NCI-H1092 treated with DMSO at 0.1 percent for 48 hours (cell line): ENCODE measurements at places on chromosomes 3 and 15.

GRCh38 chr15:45023659-45024225 lies 747 bp downstream of the SORD start:
- DNase-seq = no peak

DNA sequence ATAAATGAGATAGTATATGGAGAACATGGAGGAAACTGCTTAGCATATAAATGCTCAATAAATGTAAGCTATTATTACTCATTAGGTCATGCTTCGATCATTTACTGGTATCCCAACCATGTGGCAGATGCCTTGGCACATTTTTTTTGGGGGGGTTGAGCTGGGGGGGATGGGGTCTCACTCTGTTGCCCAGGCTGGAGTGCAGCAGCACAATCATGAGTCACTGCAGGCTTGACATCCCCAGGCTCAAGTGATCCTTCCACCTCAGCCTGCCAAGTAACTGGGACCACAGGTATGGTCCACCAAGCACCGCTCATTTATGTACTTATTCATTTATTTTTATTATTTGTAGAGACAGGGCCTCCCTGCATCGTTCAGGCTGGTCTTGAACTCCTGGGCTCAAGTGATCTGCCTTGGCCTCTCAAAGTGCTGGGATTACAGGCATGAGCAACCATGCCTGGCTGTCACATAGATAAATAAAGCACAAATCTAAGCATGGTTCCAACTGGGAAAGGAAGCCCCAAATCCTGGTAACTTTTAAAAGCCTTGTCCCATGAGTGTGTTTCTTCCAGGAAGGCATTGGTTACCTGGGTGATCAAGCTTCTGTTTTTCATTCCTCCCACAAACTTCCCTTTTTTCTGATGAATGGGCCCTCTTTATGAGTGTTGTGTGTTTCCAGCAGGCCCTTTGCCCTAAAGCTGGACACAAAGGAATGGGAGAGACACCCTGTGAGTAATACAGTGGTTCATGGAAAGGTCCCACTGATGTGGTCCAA lies 147.4 kb upstream of the UMPS start:
- DNase-seq = no peak

GRCh38 chr15:66646308-66646707 lies 55.7 kb upstream of the SMAD6 start:
- no peak for DNase-seq

DNA sequence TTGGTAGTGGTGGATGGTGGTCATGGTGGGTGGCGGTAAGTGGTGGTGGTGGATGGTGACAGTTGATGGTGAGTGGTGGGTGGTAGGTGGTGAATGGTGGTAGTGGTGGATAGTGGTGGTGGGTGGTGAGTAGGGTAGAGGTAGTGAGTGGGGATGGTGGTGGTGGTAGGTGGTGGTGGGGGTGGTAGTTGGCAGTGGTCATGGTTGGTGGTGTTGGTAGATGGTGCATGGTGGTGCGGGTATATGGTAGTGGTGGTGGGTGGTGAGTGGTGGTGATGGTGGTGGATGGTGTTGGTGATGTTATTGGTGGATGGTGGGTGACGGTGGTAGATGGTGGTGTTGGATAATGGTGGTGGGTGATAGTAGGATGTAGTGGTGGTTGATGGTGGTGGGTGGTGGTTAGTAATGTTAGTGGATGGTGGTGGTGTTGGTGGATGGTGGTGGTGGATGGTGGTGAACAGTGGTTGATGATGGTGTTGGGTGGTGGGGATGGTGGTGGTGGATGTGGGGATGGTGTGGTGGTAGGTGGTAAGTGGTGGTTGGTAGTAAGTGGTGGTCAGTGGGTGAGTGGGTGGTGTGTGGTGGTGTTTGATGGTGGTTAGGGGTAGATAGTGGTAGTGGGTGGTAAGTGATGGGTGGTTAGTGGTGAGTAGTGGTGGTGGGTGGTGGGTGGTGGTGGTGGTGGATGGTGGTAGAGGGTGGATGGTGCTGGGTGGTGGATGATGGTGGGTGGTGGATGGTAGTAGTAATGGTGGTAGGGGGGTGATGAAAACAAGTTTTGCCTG lies 16.7 kb upstream of the RIOX2 start:
- no peak for DNase-seq

DNA sequence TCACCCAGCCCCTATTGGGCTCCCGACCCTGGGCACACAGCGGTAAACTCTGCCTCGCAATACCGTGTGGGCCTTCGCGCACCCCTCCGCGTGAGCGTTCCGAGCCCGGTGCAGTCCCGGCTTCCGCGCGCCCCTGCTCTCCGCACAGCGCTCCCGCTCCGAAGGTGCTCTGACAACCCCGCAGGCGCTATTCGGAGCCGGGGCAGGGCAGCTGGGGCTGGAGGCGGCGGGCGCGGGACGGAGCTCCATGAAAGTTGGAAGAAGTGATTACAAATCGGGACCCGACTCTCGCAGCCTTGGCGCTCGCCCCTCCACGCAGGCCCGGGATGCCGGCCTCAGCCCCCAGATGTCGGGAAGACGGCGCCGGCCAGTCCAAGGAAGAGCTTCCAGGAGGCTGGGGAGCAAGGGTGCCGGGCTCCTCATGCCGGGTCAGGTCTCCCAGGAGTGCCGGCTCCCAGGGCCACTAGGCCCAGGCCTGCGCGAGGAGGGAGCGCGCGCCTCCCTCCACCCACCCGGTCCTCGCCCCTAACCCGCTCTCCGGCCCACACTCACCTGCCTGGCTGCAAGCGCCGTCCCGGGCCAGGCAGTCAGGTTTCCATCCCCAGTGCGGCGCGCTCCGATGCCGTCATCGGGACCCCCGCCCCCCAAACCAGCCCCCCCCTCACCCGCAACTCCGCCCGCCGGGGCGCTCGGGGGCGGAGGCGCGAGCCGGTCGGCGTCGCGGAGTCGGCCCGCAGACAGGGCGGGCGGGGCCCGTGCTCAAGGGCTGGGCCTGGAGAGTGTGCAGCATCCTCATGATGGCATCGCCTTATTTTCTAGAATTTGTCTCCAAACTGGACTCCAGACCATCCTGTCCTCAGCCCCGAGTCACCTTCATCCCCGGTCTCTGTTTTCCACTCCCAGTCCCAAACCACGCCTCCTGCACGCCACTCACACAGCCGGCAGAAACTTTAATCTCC lies at the start of gene KIF7:
KIF7 (minus strand) TSS at position 621 of the 959 bp plus-strand sequence. CDS start 2,537 bp downstream, outside the sequence.
- no peak for DNase-seq

GRCh38 chr3:25468866-25469319 lies 40.8 kb downstream of the RARB start:
- DNase-seq = no peak

DNA sequence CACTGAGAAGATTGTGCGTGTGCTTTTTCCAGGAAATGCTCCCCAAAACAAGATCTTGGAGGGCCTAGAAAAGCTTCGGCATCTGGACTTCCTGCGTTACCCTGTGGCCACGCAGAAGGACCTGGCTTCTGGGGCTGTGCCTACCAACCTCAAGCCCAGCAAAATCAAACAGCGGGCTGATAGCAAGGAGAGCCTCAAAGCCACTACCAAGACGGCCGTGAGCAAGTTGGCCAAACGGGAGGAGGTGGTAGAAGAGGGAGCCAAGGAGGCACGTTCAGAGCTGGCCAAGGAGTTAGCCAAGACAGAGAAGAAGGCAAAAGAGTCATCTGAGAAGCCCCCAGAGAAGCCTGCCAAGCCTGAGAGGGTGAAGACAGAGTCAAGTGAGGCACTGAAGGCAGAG lies 4.8 kb downstream of the MAP1A start:
- DNase-seq = no peak

GRCh38 chr3:93988283-93988682 lies 8.3 kb downstream of the ARL13B start:
- DNase-seq = no peak

GRCh38 chr3:62065985-62066693 lies 307.2 kb downstream of the FEZF2 start:
- no peak for DNase-seq

DNA sequence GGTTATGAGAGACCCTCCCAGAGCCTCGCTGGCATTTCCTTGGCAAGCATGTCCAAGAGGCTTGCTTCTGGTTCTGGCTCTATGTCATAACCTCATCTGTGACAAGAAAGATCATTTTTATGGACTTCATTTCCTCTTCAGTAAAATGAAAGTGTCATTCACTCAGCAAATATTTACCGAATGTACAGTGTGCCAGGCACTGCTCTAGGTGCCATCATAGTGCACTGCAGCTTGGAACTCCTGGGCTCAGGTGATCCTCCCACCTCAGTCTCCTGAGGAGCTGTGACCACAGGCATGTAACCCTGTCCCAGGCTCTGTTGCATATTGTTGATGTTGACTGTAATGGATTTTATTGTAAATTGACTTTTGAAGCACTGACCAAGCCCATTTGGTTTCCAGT lies 18.7 kb upstream of the ITPKA start:
- no peak for DNase-seq

GRCh38 chr15:78938658-78939488 lies 6.0 kb downstream of the CTSH start:
- DNase-seq = no peak

DNA sequence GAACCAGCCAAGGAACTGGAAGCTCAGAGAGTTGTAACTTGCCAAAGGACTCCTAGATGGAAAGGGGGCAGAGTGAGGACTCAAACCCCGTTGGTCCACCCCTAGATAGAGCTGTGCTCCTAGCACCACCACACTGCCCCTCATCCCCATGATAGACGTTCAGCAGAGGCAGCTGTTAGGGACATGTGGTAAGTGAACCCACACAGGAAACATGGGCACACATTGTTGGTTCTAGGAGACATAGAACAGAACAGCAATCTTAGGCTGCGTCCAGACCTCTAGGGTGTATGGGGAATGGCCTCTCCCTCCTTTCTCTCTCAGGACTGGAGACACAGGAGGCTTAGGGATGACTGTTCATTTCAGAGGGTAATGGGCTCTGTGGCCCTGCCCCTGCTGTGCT lies 102.7 kb downstream of the ANP32A start:
- no peak for DNase-seq

- DNase-seq = peak; percentile 12
Observed at GRCh38 chr3:58520403-58521335, 16.3 kb downstream of the ACOX2 start.

DNA sequence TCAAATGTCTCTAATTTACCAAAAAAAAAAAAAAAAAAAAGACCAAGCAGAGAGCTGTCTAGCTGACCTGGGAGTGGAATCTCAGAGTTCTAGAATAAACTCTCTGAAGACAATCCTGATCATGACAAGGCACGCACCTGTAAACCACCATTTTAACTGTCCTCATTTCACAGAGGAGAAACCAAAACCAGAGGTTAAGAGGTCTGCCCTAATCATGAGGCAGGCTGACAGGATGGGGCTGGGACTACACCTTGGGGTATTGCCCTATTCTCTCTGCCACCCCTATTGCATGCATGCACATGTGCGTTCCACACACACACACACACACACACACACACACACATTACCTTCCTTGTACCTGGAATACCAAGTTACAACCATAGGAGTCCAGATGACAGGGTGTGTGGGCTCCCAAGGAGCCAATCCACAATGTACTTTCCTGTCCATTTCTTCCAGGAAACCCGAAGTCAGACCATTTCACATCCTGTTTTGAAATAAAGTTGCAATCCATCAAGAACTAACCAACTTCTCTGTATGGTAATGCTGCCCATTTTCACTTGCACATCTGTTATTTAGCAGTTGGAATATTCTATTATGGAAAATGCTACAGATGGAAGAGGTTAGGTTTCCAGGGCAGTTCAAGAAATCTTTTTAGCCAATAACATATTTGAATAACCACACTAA lies 34.6 kb downstream of the HSPBAP1 start:
- DNase-seq = no peak
